ENCODE measurements at places on chromosomes 12 and 14.

DNA sequence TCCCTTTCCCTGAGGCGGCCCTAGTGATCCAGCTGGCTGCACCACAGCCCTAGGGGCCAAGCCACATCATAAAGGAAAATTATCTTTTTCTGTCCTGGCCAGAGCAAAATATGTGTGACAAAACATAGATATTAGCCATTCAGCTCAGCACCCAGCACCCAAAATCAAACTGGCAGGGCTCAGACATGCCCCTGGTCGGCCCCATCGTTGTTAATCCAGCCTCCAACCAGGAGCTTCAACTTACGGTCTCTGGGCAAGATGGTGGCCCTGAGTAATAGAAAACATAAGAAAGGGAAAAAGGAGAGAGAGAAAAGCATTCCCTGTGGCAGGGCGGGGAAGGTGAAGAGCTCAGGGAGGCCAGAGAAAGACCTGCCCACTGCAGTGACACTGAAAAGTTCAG, 111.9 kb downstream of the EML1 start:
- no peak for DNase-seq

DNA sequence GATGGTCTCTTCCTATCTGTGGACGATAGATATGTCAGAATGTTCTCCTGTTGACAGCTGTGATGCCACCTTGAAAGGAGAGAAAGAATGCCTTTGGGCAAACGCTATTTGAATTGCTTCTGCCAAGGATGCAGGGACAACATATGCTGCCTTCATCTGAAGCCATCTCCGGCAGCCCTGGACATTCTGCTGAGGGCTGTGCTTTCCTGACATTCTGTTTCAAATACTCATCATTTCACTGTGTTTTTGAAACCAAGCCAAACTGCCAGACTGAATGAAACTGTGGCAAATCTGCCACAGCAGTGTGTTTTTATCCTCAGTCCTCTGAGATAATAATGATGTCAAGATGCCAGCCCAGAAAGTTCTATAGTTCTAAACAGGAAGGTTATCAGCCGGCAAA, 85.8 kb upstream of the BCAT1 start:
- no peak for DNase-seq

GRCh38 chr12:52056801-52057637, 5.8 kb downstream of the NR4A1 start:
- no peak for DNase-seq

GRCh38 chr12:128754275-128754674, 69.5 kb downstream of the SLC15A4 start:
- DNase-seq, result no peak

- peak; percentile 91 for DNase-seq
Observed at GRCh38 chr14:23115039-23115731, 3.9 kb downstream of the CEBPE start.

GRCh38 chr12:97131220-97131981, 224.3 kb downstream of the NEDD1 start:
- no peak for DNase-seq
